ENCODE measurements at places on chromosomes 4 and X.

- no peak for DNase-seq
Observed at GRCh38 chr4:26088433-26088928, 174.5 kb downstream of the SMIM20 start.

- DNase-seq, result no peak
Observed at GRCh38 chr4:150589157-150589556, 7.2 kb downstream of the MAB21L2 start.

GRCh38 chrX:136376713-136377112 is 76.0 kb downstream of the ADGRG4 start:
- no peak for DNase-seq

GRCh38 chr4:148289740-148290139 is 152.5 kb downstream of the NR3C2 start:
- no peak for DNase-seq

DNA sequence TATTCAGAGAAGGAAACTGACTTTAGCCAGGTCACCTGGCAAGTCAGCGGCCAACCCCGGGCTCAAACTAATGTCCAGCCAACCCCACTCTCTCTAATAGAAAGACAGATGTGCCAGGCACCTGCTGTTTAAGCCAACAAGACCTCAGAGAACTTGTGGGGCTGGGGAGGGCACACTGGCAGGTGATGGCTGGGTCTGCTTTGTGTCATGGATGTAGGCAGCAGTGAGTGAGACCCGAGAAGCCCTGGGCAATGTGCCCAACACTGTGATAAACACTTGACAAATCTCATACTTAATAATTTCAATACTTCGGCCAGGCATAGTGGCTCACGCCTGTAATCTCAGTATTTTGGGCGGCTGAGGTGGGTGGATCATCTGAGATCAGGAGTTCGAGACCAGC is 9.0 kb upstream of the CD99L2 start:
- DNase-seq, result no peak

DNA sequence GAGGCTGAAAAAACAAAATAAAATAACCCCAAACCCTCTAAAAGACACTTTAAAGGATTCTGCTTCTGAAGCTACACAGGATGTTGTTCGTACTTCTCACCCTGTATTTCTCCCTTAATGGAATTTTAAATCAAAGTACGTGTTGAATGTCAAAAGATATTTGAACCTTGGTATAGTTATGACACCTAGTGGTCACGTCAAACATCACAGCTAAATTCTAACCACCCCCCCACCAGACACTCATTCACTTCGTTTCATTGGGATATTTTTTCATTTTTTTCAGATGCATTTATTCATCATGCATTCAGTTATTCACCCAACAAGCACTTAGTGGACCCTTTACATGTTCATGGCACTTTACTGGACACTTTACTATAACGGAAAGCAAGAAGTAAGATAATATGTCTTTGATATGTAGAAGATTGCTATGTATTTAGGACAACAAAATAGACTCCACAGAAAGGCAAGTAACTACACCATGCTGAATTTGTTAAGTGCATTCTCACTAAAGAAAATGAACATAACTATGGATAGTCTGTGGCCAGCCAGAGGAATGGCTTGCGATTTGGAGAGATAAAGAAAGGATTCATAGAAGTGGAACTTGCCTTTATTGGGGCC is 62.5 kb upstream of the GPR174 start:
- no peak for DNase-seq

Measured in stimulated activated CD8-positive, alpha-beta memory T cell treated with anti-CD3 and anti-CD28 coated beads, Interleukin-4, amount 100 ng/mL, for 1 hour (primary cell).